ENCODE measurements at places on chromosomes 13 and 19.

DNA sequence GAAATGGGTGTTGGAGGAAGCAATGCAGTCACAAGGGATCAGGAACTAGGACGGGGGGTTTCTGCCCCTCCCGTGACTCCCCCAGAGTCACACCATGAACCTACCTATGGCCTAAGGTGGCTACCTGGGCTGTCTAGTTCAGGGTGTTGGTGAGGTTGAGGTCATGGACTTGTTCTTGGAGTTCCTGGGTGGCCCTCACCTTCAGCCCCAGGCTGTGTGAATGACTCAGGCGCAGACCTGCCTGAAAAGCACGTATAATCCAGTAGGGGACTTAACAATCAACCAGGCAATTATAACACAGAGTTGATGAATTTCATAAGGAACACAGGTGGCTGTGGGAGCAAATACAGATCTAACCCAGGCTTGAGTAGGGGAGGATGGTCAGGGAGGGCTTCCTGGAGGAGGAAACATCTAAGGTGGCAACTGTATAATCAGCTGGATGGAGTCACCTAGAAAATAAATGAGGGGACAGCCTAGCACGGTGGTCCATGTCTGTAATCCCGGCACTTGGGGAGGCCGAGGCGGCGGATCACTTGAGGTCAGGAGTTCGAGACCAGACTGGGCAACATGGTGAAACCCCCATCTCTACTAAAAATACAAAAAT is 25.6 kb upstream of the ADGRE1 start:
- DNase-seq = no peak

DNA sequence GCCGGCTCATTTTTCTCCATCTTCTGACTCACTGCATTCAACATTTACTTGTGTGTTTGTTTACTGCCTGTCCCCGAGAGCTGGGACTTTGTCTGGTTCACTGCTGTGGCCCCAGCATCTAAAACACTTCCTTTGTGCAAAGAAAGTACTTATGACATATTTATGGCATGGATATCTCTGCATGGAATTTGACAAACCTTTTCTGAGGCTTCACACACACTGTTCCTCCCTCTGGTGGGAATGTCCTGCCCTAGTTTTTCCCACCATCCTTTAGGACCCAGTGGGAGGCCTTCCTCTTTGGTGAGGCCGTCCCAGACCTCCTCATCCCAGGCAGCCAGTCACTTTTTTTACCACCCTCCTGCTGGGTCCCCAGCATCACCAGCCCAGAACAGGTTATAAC is 1.4 kb upstream of the SRRM5 start:
- no peak for DNase-seq

DNA sequence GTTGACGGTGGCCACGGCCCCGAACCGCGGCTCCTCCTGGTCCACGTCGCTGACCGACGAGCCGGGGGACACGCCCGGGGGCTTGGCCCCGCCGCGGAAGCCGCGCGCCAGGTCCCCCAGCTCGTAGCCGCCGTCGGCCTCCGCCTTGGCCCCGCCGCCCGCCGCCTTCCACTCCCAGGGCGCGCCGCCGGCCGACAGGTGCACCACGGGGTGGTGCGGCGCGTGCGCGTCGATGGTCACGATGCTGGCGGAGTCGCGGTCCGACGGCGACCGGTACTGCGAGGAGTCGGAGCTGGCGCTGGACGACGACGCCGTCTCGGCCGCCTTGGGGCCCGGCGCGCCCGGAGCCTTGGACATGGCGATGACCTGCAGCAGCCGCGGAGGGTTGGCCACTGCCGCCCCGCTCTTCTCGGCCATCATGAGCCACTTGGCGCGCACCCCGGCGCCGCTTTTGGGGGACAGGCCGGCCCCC is 9.0 kb downstream of the PLPPR3 start:
- DNase-seq = no peak

- no peak for DNase-seq
These were observed 7.4 kb downstream of the RPL28 start for GRCh38 chr19:55392820-55393761.

DNA sequence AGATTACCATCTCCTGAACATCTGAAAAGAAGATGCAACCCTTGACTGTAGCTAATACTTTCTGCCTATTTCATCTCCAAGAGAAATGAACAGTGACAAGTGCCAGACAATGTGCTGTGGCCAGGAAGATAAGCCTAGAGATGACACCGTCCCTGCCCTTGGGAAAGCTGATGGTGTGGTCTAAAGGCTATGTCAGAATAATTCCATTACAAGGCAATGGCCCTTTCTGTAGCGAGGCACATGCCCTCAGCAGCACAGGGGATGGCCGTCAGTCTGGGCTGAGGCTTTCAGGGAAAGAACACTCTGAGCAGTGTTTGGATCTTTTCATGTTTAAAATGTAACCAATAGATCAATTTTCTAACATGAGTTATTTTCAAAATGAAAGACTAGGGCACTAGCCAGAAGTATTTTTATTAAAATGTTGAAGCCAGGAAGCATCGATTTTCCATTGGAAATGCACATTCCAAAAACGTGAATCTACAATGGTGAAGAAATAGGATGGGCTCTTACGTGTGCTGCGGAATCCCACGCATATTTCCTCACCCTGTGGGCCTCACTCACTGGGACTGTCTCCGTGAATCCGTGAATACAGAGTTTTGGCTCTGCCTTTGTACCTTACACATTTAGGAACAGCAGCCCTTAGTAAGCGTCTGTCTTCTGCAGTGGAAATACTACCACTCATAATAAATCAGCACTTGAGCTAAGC is 22.0 kb downstream of the COL4A1 start:
- DNase-seq = no peak

DNA sequence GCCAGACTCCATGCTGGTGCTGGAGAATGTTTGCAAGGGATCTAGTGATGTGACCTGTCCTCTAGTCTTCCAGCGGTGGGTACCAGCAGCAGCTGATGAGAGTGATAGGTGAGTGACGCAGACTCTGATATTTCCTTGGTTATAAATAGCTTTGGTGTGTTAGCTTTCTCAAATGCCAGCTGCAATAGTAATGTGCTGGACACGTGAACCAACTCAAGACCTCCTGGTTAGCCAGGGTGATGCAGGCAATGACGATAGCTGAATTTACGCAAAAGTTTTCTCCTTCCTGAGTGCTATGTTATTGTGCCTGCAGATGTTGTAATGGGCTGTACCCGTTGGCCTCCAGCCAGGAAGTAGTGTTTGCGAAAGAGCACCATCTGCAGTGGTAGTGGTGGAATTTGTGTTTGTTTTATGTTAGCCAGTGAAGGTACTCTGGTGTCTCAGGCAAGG is 129.5 kb downstream of the CYSLTR2 start:
- no peak for DNase-seq

GRCh38 chr19:6287269-6287885 is 7.6 kb upstream of the MLLT1 start:
- no peak for DNase-seq

DNA sequence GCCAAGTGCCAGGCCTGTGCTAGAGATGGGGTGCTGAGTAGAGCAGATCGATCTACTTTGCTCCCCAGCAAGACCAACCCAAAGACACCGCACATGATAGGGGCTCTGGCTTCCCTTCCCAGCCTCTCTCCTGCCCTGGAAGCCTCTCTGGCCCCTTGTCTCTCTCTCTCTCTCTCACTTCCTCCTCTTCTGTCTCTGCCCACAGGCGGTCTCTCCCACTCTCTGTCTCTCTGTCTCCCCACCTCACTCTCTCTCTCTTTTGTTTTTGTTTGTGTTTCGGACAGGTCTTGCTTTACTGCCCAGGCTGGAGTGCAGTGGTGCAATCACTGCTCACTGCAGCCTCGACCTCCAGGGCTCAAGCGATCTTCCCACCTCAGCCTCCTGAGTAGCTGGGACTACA is 1.3 kb downstream of the SELENOV start:
- no peak for DNase-seq

DNA sequence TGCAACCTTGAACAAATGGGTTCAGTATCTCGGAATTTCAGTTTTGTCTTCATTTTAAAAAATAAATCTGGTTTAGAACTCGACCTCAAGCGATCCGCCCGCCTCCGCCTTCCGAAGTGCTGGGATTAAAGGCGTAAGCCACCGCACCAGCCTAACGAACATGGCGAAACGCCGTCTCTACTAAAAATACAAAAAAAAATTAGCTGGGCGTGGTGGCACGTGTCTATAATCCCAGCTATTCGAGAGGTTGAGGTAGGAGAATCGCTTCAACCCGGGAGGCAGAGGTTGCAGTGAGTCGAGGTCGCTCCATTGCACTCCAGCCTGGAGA is 571 bp downstream of the ZNF302 start:
- no peak for DNase-seq

Measured in NCI-H1436 treated with DMSO at 0.1 percent for 48 hours (cell line).